ENCODE measurements at places on chromosomes 12 and 14.

DNA sequence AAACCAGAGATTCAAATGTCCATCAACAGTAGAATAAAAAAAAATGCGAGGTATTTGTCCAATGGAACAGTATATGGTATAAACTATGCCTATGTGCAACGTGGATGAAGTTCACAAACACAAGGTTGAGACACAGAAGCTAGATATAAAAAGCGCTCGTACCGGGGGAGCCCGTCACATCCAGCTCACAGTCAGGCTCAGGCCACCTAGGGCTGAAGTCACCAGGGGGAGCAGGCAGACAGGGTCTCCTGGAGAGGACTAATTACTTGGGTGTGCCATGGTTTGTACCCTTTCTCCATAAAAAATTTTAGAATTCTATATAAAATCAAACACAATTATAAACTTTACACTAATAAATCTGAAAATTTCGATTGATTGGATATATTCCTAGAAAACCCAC is 13.6 kb downstream of the AHNAK2 start:
- DNase-seq: no peak

DNA sequence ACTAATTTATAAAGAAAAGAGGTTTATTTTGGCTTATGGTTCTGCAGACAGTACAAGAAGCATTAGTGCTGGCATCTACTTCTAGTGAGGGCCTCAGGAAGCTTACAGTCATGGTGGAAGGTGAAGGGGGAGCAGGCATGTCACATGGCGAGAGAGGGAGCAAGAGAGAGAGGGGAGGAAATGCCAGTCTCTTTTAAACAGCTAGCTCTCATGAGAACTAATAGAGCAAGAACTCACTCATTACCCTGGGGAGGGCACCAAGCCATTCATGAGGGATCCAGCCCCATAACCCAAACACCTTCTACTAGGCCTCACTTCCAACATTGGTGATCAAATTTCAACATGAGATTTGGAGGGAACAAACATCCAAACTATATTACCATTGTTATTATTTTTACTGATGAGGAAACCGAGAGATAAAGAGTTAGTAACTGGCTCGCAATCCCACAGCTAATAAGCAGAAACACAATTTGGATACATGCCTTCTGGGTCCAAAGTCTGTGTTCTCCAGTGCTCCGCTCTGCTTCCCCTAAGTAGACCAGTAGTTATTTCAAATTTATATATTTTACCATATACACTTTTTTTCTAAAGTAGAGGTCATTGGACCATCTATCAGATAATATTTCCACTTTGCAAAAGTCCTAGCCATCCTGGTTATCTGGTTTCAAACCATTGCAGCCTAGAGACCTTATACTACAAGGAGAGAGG is 9.7 kb downstream of the SLC35E3 start:
- no peak for DNase-seq

- DNase-seq: peak; percentile 73
These were observed 32.6 kb downstream of the SLC35F4 start for GRCh38 chr14:57833323-57833722.

DNA sequence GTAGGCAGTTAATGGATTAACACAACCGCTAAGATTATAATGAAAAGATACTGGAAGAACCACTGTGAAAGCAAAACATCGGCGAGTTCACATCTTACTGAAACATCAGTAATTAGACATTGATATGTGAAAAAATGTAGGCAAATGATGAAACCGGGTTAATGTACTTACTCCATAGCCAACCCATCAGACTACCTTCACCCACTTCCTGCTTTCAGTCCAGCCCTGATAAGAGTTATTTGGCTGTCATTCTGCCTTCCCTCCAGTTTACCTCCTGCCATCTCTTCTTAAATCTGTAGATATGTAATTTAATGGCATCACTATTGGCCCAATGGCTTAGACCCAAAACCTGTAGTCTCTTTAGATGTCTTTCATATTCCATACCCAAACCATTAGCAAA is 46.0 kb upstream of the LGR5 start:
- no peak for DNase-seq

DNA sequence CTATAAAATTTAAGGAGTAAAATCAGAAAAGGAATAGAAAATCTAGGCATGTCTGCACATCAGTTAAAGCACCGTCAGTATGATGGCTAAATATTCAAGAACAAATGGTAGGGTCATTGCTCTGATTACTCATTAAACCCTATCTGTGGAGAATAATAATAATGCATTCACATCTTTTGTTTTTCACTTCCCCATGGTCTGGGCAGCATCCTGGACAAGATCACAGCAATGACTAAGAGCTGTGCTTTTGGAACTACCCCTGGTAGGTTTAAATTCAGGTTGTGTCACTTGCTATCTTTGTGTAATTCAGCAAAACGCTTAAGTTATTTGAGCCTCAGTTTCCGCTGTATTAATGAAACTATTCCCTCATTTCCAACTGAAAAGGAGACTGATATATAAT is 33.1 kb downstream of the C12orf42 start:
- DNase-seq: no peak

- DNase-seq: peak; percentile 87
These were observed 6.6 kb downstream of the MAX start for GRCh38 chr14:65095633-65096205.

DNA sequence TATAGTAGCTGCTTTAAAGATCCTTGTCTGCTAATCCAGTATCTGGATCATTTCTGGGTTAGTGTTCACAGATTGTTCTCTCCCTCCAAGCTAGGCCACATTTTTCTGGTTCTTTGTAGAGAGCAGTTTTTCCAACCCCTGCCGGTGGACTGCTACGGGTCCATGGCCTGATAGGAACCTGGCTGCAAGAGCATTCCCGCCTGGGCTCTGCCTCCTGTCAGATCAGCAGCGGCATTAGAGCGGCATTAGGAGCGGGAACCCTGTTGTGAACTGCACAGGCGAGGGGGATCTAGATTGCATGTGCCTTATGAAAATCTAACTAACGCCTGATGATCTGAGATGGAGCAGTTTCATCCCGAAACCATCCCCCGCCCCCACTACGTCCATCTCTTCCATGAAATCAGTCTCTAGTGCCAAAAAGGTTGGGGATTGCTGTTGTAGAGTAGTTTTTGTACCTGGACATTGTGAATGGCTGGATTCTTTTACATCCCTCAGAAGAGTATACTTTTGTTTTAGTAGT is 50.4 kb downstream of the MYRFL start:
- DNase-seq: no peak

DNA sequence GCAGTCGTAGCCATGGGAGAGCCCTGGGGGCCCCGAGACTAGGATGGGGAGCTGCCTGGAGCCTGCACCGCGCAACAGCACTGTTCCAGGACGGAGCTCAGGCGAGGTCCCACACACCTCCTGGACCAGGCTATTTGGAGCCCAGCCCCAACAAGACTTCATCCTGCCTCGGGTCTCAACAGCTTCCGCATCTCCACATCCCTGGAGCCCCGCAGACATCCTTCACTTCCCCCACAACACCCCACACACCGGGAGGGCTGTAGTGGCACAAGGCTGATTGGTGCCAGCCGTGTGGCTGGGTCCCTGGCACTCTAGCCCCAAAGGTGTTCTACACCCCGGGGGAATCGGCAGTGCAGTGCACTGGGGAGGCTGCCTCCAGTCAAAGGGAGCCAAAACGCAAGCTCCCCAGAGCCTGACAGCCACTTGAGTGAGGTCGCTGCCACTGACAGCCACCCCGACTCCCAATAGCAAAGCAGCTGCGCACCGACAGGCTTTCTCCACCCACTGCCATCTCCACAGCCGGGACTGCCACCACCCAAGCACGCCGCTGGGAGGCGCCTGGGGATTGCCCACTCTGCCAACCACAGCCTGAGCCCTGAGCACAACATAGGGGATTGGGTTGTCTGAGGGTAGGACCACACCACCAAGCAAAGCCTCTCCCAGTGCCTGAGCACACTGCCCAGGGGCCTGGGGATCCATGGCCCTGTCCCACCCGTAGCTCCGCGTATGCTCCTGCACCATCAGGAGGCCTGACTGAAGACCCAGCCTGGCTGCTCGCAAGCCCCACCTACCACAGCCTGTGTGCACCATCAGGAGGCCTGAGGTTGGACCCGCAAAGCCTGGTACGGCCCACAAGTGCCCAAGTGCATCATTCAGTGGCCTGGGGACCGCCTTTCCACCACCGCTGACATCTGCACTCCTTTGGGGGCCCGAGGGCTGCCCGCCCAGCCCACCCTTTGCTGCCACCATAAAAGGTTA is 13.2 kb upstream of the KLRF1 start:
- peak; percentile 30 for DNase-seq

- no peak for DNase-seq
These were observed 322.0 kb downstream of the TMTC2 start for GRCh38 chr12:83008703-83009102.

- no peak for DNase-seq
These were observed 10.2 kb upstream of the C12orf43 start for GRCh38 chr12:121026274-121027045.

DNA sequence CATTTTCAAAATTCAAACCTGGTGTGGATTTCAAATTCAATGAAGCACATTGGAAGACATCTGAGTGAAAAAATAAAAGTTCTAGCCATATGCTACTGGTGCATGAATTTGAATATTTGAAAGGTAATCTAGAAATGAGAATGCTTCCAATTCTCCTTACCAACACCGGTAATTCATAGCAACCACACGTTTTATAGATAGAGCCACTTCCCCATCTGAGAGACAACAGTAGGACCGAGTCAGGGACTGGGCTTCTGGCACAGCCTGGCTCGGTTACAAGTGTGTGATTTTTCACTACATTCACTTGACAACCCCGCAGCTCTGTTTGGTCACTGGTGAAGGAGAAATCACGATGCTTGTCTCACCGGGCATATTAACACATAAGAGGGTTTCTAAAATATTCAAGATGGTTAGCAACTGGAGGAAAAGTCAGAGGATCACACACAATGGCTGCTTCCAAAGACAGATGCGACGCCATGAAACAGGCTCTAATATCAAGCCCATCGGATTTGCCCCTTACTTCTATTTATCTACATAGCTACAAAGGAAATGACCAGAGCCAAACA is 86.5 kb upstream of the FOXN3 start:
- DNase-seq: no peak

DNA sequence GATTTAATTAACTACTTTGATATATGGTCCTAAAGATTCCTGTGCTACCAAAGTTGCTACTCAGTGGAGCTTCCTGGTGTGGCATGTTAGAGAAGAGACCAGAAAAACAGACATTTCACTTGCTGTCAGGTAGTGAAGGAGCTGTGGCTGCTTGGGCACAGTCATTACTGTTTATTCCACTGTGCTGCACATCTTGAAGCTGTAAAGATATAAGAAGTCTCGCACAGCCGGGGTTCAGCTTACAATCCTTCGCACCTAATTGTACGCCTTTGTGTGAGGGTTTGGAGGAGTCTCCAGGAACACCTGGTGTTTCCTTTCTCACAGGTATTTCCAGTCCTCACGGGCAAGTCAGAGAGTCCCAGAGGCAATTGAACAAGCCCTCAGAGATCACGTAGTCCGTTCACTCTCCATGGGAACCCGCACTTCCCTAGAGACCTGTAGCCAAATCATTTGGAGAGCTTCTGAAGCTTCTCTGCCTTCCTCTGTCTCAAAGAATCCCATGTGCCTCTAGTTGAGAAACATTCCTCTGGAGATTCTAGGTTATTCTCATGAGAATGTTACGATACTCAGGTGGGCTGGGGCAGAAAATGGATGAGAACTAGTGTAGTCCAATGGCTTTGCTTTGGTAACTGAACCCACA is 4.1 kb downstream of the EVL start:
- DNase-seq: no peak

DNA sequence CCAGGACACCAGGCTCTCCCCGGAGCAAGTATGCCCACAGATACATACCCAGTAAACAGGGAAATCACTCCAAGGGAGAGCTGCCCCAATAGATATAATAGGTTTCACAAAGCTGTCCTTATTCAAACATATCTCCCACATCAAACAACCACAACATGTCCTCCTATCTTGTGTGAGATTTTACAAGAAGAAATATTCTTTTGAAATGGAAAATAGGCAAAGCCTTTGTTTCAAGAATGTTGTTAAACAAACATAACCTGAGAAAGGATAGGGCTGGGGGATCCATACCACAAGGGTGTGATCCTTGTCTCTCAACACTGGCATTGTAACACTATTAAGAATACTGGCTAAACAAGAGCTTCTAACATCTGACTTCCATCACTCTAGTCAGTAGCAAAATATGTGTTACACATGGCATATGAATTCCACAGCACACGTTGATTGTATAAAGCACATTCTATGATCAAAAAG is 32.9 kb downstream of the LGR5 start:
- peak; percentile 22 for DNase-seq

DNA sequence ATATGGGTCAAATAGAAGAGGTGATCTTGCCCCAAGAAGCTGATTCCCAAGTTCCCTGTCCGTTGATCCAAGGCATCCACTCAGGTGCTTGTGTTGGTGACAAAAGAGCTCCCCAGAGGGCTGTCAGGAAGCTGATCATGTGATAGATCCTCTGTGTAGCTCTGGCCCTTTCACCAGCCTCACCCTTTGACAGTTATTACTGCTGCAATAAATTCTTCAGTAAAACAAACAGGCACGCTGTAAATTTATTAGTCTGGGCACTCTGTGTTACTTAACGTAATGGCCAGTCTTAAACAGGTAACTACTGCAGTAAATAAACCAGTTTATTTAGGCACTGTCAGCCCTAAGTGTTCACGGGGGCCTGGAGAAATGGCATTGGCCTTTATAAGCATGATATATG is 473.9 kb downstream of the BCL11B start:
- DNase-seq: no peak

- DNase-seq: no peak
These were observed 85.3 kb downstream of the DPF3 start for GRCh38 chr14:72808564-72808963.

GRCh38 chr12:11437966-11438365 is 42.6 kb upstream of the PRB2 start:
- DNase-seq: no peak

DNA sequence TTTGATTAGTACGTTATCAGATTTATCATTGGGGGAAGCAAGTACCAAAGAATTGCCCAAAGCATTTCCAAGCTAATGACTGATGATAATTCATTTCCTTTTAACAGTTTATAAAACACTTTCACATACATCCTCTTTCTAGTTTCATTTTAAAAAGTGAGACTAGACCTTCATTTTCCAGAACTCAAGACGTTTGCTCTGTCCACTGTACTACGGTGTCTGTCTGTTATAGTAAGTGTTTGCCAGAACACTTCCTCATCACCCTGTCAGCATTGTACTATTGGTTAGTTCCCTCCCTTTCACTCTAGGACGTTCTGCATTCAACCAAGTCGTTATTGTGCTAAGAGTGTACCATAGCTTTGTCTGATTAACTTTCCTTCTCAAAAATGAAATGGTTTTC is 81.7 kb upstream of the TMEM263 start:
- no peak for DNase-seq

- DNase-seq: no peak
These were observed 182.7 kb upstream of the TMPO start for GRCh38 chr12:98332642-98333041.

DNA sequence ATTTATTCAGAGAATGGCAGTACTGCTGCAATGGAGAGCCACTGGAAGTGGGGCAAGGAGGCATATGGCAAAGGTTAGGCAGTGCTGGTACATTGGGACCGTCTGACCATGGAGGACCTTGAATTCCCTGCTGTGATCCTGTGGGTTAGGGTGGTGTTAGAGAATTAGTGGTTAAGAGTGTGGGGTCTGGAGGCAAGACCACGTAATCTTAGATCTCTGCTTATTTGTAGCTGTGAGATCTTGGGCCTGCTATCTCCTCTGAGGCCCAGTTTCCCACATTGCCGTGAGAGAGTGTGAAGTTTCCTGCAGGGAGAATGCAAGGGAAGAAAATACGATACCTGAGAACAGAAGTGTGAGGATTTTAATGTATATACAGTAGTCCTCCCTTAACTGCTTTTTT is 147.7 kb downstream of the ERC1 start:
- no peak for DNase-seq

Data from adipocyte (in vitro differentiated cells).